ENCODE measurements at places on chromosomes 7 and 10.
A peak's percentile ranks its signal among the peaks of the same experiment; 100 is the strongest.

DNA sequence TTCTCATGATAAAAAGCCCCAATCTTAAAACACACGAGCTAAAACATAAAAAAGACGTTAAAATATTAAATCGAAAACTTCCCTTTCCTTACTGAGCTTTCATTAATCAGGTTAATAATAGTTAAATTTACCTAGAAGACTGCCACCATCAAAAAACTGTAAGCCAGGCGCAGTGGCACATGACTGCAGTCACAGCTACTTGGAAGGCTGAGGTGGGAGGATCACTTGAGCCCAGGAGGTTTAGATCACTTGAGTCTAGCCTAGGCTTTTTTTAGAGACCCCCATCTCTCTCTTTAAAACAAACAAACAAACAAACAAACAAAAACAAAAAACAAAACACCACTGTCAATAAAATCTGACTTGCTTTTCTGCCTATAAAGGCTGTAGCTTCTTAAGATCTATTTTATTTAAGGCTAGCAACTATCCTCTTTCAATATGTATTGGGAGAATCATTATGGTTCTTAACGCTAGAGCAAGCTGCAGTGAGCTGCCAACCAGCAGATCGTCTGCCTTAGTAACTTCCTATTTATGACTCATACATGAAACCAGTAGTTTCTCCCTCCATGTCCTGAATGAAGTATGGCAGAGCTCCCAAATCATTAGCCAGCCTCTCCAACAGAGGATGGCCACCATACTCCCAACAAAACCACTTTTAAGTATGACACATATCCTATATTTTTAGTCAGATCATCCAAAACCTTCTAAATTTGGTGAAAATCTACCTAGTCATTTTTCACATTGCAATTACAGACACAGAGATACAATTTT, 163.7 kb downstream of the SRPK2 start:
- peak; percentile 22 for DNase-seq

DNA sequence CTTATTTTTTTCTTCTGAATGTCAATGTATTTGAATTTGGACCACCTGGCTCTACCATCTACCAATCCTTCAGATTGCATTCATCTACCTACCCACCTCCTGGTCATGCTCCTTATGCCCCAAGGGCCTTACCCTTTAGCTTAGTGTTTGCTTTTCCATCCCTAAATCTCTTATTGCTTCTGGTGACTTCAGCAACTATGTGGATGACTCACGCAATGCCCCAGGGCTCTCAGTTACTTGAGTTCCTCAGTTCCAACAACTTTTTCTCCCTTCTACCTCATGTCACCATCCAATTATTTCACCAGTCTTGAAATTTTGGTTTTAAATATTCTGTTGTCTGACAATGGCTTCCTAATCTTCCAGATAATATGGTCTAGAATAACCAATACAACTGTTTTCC, 118.9 kb downstream of the CFAP58 start:
- no peak for DNase-seq

- no peak for DNase-seq
Observed at GRCh38 chr7:127245002-127245401, 7.7 kb downstream of the GRM8 start.

DNA sequence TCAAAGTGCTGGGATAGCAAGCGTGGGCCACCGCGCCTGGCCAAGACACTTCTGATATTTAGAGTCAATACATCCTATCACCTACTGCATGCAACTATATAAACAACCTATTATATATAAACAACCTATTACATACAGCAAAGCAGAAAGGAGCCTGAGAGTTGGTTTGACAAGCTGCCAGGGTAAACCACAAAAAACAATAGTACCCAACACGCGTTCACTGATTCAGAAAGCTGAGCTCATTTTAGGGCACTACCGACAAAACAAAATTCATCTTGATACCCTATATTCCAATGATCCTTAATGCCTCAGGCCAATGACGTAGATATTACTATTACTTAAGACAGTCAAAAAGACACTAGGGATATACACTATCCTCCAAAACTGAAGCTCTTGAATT, 16.2 kb downstream of the MALSU1 start:
- peak; percentile 86 for DNase-seq

DNA sequence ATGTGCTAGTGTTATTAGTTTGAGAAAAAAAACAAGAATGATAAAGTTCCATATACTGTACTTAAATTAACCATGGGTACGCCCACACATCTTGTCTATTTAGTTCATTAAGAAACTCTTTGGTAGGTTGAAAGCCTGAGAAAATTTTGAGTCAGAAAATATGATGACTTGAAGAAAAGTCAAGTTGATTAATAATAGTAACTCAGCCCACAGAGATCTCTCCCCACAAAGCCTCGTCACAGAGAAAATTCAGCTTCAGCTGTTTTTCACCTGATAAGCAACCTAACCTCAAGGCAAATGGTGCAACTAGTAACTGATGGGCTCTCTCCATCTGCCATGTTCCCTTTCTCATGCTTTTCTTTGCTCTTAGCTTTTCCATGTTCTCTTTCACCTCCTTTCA, 1021.6 kb downstream of the GATA3 start:
- DNase-seq = no peak

DNA sequence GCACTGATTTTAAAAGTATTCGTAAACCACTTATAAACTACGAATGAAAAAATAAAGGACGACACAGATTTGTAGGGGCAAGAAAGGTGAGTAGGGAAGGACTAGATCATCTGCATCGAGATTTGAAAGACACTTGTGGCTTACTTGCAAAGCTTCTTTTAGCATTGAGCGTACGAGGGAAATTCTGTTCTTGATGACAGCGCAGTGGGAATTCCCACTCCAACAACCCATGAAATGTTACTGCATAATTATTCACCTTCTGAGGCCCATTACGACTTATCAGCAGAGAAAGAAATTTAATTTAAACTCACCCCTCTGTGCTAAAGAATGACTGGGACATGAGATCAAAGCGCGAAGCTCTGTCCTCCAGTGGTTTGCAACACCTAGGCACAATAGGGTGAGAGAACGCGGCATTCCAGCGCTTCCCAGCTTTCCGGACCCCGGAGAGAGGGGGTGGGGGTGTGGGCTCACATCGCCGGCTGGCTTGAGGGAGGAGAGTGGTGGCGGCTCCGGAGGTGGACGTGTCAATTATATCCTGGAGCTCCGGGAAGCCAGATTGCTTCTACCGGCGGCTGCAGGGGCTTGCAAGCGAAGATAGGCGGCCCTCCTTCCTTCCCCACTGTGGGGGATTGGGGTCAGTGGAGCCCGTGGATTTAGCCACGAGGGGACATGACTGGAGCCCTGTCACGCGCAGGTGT, 10.3 kb downstream of the SP8 start:
- no peak for DNase-seq

DNA sequence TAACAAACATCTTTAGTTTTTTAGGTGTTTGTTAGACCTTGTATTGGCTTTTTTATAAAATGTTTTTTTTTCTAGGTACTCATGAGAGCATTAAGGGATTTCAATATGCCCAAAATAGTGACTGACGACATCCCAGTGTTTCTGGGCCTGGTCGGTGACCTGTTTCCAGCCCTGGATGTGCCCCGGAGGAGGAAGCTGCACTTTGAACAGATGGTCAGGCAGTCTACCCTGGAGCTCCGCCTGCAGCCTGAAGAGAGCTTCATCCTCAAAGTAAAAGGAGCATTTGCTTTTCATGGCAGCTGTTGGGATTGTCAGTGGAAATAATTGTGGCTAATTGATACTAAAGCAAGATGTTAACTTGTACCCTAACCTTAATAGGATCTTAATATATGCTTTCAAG, 161.5 kb downstream of the DNAH11 start:
- no peak for DNase-seq

DNA sequence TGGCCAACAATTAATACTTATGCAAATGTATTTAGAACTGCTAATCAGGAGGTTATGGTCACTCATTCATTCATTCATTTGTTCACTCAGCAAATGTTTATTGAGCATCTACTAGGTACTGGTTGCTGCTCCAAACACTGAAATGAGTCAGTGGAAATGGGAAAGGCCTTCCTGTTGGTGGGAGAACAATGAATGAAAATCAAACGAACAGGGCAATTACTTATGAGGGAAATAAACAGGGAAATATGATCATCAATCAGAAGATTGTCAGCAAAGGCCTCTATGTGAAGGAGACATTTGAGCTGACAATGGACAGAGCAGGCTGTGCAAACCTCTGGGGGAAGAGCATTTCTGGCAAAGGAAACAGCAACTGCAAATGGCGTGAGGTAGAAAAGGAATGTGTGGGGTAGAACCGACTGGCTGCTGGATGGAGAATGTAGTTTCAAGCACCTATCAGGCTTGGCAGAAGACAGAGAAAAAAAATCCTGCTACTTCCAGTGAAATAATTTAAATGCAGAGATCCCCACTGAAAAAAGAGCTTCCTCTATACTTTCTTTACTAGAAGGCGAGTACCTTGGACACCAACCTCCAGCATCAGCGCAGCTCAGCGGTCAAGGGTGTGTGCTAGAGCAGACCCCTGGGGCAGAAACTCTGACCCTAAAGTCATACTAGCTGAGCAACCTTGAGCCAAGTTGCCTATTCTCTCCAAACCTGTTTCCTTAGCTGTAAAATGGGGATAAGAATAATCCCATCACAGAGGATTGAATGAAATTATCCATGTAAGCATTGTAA, 108.8 kb upstream of the EEPD1 start:
- no peak for DNase-seq

DNA sequence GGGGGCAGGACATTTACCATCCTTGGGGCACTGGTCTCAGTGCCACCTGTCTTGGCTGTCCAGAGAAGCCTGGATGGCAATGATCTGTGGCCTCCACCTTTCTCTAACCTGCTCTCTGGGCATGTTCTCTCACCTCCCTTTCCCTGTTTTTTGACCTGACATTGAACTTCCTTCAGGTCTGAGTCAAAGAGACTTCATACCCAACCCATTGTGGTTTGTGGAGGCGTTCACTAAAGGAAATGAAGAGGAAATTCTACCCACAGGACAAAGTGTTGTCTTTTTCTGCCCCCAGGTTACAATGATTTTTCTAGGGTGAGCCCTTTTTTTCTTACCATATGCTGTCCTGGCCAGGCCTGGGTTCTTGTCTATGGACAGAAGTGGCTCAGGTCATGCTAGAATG, 76.6 kb downstream of the CYP26A1 start:
- no peak for DNase-seq

DNA sequence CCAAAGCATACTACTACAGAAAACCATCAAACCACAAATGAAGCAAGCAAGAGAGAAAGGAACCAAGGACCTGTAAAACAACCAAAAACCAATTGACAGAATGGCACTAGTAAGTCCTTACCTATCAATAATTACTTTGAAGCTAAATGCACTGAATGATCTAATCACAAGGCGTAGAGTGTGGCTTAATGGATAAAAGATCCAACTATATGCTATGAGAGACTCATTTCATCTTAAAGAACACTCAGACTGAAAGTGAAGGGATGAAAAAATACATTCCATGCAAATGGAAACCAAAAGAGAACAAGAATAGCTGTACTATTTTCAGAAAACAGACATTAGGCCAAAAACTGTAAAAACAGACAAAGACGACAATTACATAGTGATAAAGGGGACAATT, 70.7 kb downstream of the CRPPA start:
- DNase-seq = no peak

GRCh38 chr10:137606-138005, 2.4 kb downstream of the ZMYND11 start:
- no peak for DNase-seq

GRCh38 chr10:124956764-124957163, 14.8 kb downstream of the ZRANB1 start:
- DNase-seq = no peak

DNA sequence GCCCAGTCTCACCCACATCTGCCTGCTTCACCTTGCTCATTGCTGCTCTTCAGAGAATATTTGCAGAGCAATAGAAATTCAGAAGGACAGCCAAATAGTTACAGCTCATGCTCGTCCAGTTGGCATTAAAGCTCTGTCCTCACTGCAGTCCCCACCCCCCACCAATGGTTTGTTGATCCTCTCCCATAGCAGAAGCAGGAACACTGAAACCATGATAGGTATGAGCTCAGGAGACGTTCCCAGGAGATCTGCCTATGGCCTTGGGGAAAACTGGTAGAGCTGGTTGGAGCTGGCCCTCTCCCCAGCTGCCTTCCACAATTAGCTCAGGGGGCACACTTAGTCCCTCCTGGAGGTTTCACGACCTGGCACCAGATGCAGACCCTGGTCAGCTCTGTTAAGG, 68.6 kb upstream of the KMT2C start:
- DNase-seq = peak; percentile 71

GRCh38 chr7:36082910-36083309, 70.1 kb upstream of the EEPD1 start:
- DNase-seq = no peak

All from LNCaP clone FGC (cell line).